Uterus (tissue), 4 donors: ENCODE measurements at places on chromosomes 1 and 21. TPM values are rescaled to one million over a fixed set of nuclear protein-coding genes. Genes with fewer than 3 reads are reported as not detected.

DNA sequence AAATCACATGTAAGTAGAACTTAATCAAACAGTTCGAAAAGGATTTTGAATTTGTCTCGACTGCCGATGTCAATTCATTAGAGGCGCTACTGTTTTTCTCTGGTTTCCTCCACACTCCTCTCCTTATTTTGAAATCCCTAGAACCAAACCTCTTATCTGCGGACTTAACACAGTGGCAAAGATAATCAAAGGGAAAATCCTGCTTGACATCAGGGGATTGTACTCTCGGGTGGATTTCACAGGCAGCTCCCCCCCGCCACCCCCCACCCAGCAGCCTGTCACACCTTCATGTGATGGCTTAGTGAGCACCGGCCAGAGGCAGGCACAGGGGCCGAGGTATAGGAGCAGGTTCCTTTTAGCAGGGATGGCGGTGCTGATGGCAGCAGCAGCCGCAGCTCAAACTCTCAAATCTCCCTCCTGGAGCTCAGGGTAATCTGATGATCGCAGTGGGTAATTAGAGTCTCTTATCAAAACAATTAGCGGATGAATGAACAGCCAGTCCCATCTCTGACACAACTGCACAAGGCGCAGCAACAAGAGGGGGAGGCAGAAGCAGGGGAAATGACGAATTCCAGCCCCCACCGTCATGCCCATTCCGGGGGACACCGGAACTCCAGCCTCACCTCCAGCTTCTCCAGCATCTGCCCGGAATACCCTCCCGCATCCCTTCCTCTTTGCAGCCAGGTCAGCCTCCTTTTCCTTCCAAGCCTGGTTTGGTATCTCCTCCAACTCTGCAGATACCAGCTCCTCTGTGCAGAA, 80.3 kb downstream of the SSBP3 start:
- no peaks in the 10 kb centered on the region for H3K27me3 ChIP-seq
- no peaks in the 10 kb centered on the region for H3K36me3 ChIP-seq
- peaks cover 59% of the 10 kb centered on the region for H3K4me1 ChIP-seq
- peak overlapping the region; percentile 88 for H3K27ac ChIP-seq

DNA sequence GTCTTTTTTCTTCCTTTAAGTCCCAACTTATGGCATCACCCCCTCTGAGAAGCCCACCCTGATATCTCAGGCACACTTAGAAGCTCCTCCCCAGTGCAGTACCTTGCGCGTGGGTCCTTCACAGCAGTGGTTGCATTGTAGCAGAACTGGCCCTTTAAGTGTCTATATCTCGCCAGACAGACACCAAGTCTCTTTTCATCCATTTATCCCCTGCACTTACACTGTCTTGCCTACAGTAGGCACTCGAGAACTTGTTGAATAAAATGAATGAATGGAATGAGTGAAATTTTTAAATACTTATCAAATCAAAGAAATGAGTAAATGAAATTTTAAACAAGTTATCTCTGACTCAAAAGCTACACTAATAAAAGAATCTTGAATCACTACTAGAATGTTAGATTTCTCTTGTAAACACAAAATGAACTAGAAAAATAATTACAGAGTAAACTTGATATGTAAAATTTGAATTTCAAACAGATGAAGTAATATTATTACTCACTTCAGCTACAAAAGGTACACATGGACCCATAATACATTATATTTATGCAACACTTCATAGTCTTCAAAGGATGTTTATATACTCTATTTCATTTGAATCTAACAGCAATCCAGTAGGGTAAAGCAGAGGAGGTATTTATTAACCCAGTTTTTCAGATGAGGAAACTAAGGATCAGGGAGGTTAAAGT, 54.7 kb upstream of the MAN1A2 start:
- H3K4me1 ChIP-seq, result no peaks in the 10 kb centered on the region
- no peak overlapping the region for H3K4me3 ChIP-seq
- H3K27me3 ChIP-seq, result no peaks in the 10 kb centered on the region
- no peak for DNase-seq

GRCh38 chr1:42429603-42430002, 26.2 kb downstream of the ZMYND12 start:
- DNase-seq, result no peak
- H3K4me3 ChIP-seq, result no peak overlapping the region
- H3K27ac ChIP-seq, result no peak overlapping the region
- H3K4me1 ChIP-seq, result no peaks in the 10 kb centered on the region

DNA sequence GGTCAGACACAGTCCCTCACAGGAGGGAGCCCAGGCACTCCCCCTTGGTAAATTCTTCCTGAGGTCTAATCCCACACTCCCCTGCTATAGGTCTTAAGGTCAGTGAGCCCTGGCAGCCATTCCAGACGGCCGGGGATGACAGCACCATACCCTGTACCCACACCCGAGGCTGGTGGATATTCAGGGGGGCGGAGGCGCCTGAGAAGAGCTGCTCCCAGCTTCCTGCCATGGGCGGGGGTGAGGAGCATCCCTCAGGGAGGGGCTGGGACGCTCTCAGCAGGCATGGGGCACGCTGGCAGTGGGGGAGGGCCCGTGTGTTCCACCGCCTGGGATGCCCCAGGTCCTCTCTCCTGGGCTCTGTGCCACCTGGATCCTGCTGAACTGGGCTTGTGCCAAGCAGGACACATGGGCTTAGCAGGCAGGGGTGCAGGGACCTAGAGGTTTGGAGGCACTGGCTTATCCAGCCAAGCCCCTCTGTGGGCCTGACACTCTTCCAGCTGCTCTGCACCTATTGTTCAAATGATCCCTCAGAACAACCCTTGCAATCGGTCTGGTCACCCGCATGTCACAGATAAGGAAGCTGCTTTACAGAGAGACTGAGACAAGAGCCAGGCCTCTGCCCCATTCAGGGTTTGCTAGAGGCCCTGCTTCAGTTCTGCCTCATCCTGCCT, 5.7 kb upstream of the ADGRB2 start:
- no peak for DNase-seq
- peaks cover 17% of the 10 kb centered on the region for H3K27me3 ChIP-seq
- peaks cover 11% of the 10 kb centered on the region for H3K4me1 ChIP-seq

- peak overlapping the region; percentile 64 for H3K27ac ChIP-seq
- H3K27me3 ChIP-seq, result no peaks in the 10 kb centered on the region
Observed at GRCh38 chr1:19400875-19401534, 84.3 kb downstream of the CAPZB start.

GRCh38 chr1:48470950-48471690, 884 bp downstream of the SPATA6 start:
- peak overlapping the region; percentile 87 for H3K27ac ChIP-seq
- H3K36me3 ChIP-seq, result no peaks in the 10 kb centered on the region
- H3K27me3 ChIP-seq, result no peaks in the 10 kb centered on the region
- peak overlapping the region; percentile 61 for H3K4me3 ChIP-seq

DNA sequence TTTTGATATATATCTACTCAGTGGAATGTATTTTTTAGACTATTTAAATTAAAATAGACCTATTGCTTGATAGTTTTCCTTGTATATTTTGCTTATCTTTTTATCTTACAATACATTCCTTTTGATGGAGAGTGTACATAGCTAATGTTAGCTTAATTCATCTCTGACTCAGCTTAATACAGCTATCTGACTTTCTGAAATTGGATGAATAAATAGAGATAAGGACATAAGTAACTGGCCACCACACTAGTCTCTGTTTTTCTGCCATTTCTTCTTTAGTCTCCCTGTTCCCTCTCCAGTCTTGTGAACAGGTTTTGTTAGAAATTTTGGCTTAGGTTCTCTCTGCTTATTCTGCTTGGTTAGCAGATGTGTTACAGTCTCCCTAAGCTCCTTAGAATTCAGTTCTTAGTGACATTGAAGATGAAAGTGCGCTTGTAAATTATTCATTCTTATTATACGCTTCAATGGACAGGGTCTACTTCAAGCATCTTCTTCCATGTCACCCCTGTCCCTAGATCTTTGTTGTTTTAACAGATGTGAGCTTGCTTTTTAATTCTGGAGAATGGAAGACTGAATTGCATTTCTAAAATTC, 59.6 kb downstream of the XPR1 start:
- no peak for DNase-seq
- no peaks in the 10 kb centered on the region for H3K4me1 ChIP-seq
- no peaks in the 10 kb centered on the region for H3K27me3 ChIP-seq
- H3K4me3 ChIP-seq, result no peak overlapping the region
- H3K27ac ChIP-seq, result no peak overlapping the region

GRCh38 chr21:16079830-16080229, 350.0 kb downstream of the USP25 start:
- DNase-seq, result no peak
- no peaks in the 10 kb centered on the region for H3K27me3 ChIP-seq
- peak overlapping the region; percentile 91 for H3K27ac ChIP-seq
- no peaks in the 10 kb centered on the region for H3K36me3 ChIP-seq
- no peak overlapping the region for H3K4me3 ChIP-seq
- H3K4me1 ChIP-seq, result no peaks in the 10 kb centered on the region

The SMCP gene
- not detected for total RNA-seq

The PM20D1 gene
- 0.59 TPM for total RNA-seq

The SEC16B gene
- total RNA-seq, result 4.7 TPM

The OR10Z1 gene
- not detected for total RNA-seq

The GPR37L1 gene
- 0.09 TPM for total RNA-seq

The OR2T29 gene
- not detected for total RNA-seq
